ENCODE measurements at places on chromosomes 7 and 10.

GRCh38 chr10:117462424-117462792 is 80.1 kb upstream of the EMX2 start:
- DNase-seq: no peak

- no peak for DNase-seq
Measured at GRCh38 chr7:79236352-79237028, 217.0 kb downstream of the MAGI2 start.

DNA sequence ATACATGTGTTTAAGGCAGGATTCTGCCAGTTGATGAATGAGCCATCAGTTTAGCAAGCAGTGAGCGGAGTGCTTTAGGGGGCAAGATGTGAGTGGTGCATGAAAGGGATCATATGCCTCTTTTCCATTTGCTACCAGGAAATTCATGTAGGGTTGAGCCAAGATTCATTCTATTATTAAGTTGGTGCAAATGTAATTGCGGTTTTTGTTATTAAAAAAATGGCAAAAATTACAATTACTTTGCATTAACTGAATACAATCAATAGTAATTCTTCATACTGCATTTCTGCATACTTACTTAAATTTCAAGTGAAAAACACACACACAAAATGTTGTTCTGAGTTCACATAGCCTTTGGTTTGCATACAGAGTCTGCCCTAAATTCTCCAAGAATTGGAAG is 30.1 kb upstream of the NAMPT start:
- no peak for DNase-seq

DNA sequence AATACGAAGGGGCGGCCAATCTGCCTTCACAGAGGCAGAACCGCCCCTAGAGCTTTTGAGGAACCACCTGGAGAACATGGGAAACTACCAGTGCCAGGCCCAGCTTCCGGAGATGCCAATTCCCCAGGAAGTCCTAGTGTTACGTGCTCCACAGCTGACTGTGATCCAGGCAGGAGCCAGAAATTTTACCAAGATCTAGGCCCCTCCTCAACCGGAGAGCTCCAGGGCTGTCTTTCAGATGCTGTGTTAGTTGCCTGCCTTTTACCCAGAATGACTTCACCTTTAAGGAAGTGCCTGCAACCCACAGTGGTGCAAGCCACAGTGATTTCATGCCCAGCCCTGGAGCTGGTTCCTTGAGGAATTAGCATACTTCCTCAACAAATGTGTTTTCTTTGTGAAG is 62.9 kb downstream of the ELMO1 start:
- no peak for DNase-seq
